ENCODE measurements at places on chromosomes 4 and X.

DNA sequence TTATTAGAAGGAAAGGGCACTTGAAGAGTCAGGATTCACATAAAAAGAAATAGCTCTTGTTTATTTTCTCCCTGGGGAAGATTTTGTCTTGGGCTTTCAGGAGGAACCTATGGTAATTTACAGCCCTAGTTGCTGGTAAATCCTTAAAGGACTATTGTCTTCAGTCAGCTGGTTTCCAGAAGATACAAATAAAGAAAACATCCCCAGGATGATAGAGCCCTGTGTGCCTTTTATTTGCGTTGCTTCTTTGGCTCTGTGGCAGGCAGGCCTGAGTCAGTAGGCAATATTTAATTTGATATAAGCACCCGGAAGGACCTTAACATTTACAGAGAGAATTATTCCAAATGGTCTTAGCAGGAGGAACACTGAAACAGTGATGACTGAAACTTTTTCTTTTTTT lies 131.0 kb upstream of the SLC34A2 start:
- no peak for DNase-seq

GRCh38 chrX:633985-634958 lies 3.7 kb downstream of the SHOX start:
- no peak for DNase-seq

- no peak for DNase-seq
These were observed 69.1 kb downstream of the PSAPL1 start for GRCh38 chr4:7365462-7366179.

DNA sequence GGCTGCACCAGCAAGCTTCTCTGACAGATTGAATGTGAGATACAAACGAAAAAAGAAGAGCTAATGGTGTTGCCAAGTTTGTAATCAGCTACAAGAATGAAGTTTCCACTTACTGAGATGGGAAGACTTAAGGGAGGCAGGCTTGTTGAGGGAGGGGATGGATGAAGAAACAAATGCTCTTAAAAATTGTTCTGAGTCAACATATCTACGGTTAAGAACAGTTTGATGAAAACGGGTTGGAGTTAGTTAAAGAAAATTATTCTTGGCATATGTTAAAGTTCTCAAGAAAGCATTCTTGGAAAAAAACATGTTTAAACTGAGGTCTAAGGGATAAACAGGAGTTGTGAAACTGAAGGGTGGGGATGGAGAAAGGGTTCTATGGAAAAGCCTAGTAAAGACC lies 816.3 kb upstream of the HS3ST1 start:
- no peak for DNase-seq

DNA sequence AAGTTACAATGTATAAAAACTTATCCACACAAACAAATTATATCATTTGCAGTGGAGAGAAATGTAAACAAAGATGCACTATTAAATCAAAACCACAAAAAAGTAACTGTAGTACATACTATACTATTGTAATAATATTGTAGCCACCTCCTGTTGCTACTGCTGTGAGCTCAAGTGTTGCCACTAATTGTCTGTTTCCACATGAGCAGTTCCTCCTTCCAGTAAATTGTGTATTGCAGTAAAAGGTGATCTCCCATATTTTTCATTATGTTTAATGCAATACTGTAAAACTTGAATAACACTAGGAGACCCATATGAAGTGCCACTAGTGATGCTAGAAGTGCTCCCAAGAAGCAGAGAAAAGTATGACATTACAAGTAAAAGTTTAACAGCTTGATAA lies 11.7 kb downstream of the LIN54 start:
- DNase-seq: no peak

DNA sequence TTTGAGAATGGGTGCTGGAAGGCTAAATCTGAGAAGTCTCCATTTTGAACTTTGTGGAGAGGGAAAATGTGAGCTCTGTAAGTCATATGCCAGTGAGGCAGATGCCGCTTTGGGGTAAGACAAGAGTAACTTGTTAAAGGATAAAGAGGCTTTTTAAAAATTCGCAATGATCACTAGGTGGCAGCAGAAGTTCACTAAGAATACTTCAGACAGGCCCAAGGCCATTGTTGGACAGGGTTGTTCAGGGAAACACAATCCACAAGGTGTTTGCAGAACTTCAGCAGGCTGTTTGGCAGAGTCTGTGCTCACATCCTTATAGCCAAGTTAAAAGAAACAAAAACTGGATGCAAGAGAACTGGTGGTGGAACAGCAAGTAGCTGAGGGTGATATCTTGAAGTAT lies 13.7 kb upstream of the PIGA start:
- DNase-seq: peak; percentile 20

- no peak for DNase-seq
These were observed 4.2 kb downstream of the CPEB2 start for GRCh38 chr4:15006416-15007024.

DNA sequence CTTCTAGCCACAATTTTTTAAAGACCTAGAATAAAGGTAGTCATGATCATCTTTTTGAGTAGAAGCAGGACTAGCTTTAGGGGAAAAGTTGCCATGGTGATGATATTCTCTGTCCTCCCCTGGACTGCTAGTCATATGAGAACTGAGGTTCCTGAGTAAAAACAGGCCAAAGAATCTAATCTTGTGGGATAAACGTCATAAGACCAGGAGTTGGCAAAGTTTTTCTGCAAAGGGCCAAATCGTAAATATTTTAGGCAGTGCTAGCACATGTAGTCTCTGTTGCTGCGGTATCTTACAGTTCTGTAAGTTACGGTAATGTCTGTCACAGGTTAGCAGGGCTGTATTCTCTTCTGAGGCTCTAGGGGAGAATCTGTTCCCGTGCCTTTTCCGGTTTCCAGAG lies 3.4 kb downstream of the PRPS2 start:
- no peak for DNase-seq

DNA sequence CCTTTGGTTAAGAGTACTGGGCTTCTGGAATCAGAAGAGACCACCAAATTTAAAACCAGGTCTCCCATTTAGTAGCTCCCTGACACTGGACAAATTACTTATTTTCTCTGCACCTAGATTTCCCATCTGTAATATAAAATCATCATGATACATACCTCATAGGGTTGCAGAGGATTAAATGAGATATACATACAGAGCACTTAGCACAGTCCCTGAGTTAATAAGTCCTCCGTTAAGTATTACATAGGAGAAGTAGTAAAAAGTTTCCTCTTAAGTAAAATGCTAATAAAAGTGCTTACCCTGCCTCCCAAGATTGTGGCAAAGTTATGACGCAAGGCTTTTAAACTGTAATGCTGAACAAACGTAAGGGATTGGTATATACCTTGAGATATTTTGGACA lies 539 bp upstream of the CHIC1 start:
- no peak for DNase-seq
